ENCODE measurements at places on chromosomes 16 and 17. TPM values are rescaled to one million over a fixed set of nuclear protein-coding genes. Genes with fewer than 3 reads are reported as not detected.

ITGA3 gene
- 212 TPM for total RNA-seq

PDK2 gene
- 30.2 TPM for total RNA-seq

LLGL2 gene
- total RNA-seq = 133 TPM

- H3K36me3 ChIP-seq = no peaks in the 10 kb centered on the region
- DNase-seq = no peak
- H3K4me1 ChIP-seq = no peaks in the 10 kb centered on the region
- H3K4me3 ChIP-seq = no peak overlapping the region
- no peak overlapping the region for H3K27ac ChIP-seq
Observed at GRCh38 chr16:79500286-79500685, 100.3 kb downstream of the MAF start.

- no peak overlapping the region for H3K4me3 ChIP-seq
- H3K27me3 ChIP-seq = no peaks in the 10 kb centered on the region
- H3K4me1 ChIP-seq = no peaks in the 10 kb centered on the region
- no peaks in the 10 kb centered on the region for H3K36me3 ChIP-seq
Observed at GRCh38 chr16:57562066-57562465, 19.6 kb downstream of the ADGRG5 start.

All from upper lobe of right lung (tissue), 1 donor.